ENCODE measurements at places on chromosomes 16 and 17. TPM values are rescaled to one million over a fixed set of nuclear protein-coding genes. Genes with fewer than 3 reads are reported as not detected.
A peak's percentile ranks its signal among the peaks of the same experiment; 100 is the strongest.

SLC16A3 gene
- 47.2 TPM for total RNA-seq

ULK2 gene
- total RNA-seq: 14.9 TPM

UNC13D gene
- 164 TPM for total RNA-seq

ZFP1 gene
- total RNA-seq: 10.4 TPM

- no peak for DNase-seq
Observed at GRCh38 chr17:72640415-72641165, 451.9 kb downstream of the SLC39A11 start.

DNA sequence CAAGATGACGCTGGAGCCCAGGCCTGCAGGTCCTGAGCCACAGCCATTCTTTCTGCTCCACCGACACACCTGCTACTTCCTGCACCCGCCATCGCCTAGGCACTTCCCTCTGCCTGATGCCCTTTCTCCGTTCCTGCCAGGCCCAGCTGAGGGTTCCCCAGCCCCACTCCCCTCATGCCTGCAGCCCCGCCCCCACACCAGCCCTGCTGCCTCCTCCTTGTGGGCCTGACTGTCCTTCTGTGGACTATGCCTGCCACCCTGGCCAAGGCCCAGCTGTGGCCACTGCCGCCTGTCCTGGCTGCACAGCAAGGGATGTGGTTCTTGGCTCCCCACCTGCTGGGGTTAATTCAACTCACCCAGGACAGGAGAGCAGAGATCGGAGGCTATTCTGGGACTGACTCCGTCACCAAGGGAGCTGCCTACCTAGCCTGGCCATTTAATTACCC is 7.5 kb downstream of the NATD1 start:
- DNase-seq: no peak

DNA sequence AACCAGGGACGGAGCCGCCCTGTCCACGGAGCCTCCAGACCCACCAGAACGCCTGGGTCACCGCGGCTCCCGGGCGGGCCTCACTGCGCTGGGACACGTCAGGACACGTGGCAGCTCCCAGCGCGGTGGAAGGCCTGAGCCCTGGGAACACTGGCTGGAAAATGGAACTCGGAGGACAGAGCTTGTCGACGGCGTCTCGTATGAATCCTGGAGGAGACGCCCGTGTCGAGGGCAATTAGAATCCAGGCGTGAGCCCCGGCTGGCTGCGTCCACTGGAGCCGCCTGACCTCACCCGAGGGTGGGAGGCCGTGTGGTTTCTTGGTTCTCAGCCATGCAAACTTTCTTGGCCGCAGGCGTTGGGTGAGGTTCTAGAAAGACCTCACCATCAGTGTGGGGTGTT is 173.9 kb downstream of the LAT start:
- DNase-seq: no peak

DNA sequence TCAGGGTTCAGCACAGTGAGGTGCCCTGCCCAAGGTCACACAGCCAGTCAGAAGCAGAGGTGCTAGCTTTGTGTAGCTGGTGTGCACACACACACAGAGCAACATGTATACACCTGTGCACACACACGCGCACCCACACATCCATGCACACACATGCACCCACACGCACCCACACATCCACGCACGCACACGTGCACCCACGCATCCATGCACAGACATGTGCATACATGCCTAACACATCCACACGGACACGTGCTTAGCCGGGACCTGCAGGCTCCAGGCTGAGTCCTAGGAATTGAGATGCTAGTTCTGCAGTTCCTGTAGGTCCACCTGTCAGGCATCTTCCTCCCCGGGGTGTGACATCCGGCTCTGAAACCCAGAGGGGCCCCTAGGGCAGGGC is 13.0 kb upstream of the DPEP1 start:
- DNase-seq: no peak

- no peak for DNase-seq
Observed at GRCh38 chr16:5906351-5906750, 808.8 kb upstream of the EEF2KMT start.

- no peak for DNase-seq
Observed at GRCh38 chr17:2262135-2262587, 41.4 kb downstream of the SMG6 start.

DNA sequence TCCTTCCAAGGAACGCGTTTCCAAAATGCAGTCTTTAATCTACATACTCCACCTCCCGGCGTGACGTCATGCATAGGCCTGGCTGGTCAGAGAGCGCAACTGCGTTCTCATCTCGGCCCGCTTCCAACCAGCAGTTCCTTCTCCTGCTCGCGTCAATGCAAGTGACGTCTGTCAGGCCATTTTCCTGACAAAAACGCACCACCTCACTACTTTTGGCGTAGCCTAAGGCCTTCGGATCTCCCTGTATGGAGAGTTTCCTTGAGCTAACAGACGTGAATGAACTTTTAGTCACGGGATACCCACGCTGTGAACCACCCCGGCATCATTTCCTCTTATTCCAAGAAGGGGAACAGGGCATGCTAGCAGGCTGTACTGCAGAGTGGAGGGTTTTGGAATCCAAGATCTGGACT is 25.0 kb downstream of the TEX14 start:
- peak; percentile 21 for DNase-seq

GEMIN4 gene
- total RNA-seq: 13.4 TPM

DNA sequence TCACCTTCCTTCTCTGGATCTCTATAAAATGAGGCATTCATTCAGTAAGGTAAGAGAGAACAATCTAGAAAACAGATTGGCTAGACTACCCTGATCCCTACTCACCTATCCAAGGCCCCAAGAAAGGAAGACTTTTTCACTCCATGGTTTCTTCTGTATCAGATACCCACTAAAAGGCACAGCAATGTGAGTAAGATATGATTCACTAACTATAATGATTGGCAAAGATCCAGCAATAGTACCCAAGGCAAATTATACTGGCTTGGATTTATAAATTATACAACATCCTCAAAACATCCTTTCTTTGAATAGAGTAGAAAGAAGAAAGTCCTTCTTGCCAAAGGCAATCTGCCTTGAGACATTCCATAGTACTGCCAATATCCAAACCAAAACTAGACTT is 1432.0 kb upstream of the GOT2 start:
- no peak for DNase-seq

SCARF1 gene
- total RNA-seq: 1.6 TPM

GRCh38 chr16:5314377-5314776 is 216.8 kb upstream of the EEF2KMT start:
- no peak for DNase-seq

GRCh38 chr17:71500761-71501555 is 619.9 kb upstream of the SOX9 start:
- DNase-seq: no peak

GRCh38 chr17:46108550-46109110 is 84.6 kb downstream of the KANSL1 start:
- DNase-seq: no peak

GRCh38 chr17:75428543-75429469 is 23.3 kb upstream of the GRB2 start:
- no peak for DNase-seq

GRCh38 chr17:12637015-12637414 is 28.7 kb upstream of the MYOCD start:
- DNase-seq: no peak

GRCh38 chr16:74501484-74502478 is 80.5 kb upstream of the CLEC18B start:
- no peak for DNase-seq
